ENCODE measurements at places on chromosomes 6 and 20. TPM values are rescaled to one million over a fixed set of nuclear protein-coding genes. Genes with fewer than 3 reads are reported as not detected.

DNA sequence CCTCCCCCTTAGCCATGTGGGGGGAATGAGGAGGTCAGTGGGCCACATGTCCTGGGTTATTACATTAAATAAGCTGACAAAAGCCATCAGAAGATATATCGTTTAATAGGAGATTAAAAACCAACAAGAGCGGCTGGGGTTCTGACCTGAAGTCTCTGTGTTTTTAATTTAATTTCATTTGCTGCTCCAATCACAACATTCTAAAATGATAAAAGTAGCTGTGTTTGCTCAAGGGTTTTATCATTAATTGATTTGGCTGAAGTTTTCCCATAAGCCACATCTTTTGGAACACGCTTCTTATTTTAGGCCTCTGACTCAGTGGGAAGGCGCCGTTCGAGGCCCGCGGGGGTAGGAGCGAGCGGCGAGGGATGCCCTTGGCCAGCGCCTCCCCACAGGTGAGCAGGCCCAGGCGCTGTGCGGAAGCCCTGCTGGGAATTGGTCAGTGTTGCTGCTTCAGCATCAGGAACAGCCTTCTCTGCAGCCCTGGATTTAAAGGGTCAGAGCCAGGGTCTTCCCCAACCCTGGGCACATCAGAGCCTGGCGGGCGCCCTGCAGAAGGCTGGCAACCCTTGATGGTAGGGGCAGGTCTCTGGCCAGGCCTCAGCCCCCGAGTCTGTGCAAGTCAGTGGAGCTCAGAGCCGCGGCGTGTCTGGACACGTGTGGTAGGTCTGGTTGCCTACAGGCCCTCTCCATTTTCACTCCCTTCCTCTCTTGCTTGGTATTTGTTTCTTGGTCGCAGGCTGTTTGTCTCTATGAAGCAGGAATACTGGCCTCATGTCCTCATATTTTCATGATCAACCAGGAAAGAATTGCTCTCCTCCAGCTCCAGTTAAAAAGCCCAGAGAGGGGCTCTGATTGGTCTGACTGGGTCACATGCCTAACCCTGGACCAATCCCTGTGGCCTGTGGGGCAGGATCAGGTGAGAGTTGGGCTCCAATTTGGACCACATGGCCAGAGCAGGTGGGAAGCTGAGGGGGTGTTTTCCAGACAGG, 30.9 kb upstream of the MLN start:
- H3K27me3 ChIP-seq = peaks cover 21% of the 10 kb centered on the region
- H3K4me3 ChIP-seq = no peak overlapping the region
- no peak for DNase-seq
- H3K36me3 ChIP-seq = no peaks in the 10 kb centered on the region

- no peaks in the 10 kb centered on the region for H3K36me3 ChIP-seq
- peak overlapping the region; percentile 67 for H3K27ac ChIP-seq
- peaks cover 59% of the 10 kb centered on the region for H3K4me1 ChIP-seq
- peaks cover 3% of the 10 kb centered on the region for H3K27me3 ChIP-seq
- H3K4me3 ChIP-seq = no peak overlapping the region
- peak; percentile 18 for DNase-seq
These were observed 209.9 kb downstream of the LY86 start for GRCh38 chr6:6798448-6798860.

- no peaks in the 10 kb centered on the region for H3K36me3 ChIP-seq
- no peak overlapping the region for H3K27ac ChIP-seq
- no peak overlapping the region for H3K4me3 ChIP-seq
- peaks cover 10% of the 10 kb centered on the region for H3K4me1 ChIP-seq
- DNase-seq = no peak
These were observed 8.5 kb downstream of the TRIM15 start for GRCh38 chr6:30171677-30172471.

GRCh38 chr6:52881662-52881995, 27.9 kb downstream of the GSTA3 start:
- H3K4me1 ChIP-seq = peaks cover 9% of the 10 kb centered on the region
- DNase-seq = no peak
- no peaks in the 10 kb centered on the region for H3K27me3 ChIP-seq
- peak overlapping the region; percentile 70 for H3K4me3 ChIP-seq
- H3K27ac ChIP-seq = no peak overlapping the region

DNA sequence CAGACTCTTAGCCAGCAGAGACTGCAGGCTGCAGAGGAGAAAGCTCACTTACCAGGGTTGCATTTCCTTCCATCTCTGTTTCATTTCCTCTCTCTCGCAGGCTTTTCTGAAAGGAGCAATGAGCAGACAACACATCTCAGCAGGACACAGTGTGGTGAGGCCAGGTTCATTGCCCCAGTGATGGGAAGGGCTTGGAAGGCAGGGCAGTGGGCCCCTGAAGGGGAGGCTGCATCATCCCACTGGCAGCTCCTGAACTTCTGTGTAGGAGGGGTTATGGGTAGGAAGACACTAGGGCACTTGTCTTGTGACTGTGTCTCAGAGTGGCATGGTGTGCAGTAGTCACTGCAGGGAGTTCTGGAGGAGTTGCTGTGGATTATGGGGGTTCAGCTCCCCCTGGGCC, 246.8 kb downstream of the QKI start:
- no peak for DNase-seq
- H3K27ac ChIP-seq = peak overlapping the region; percentile 54
- H3K4me1 ChIP-seq = peaks cover 5% of the 10 kb centered on the region

- no peaks in the 10 kb centered on the region for H3K4me1 ChIP-seq
- no peak overlapping the region for H3K4me3 ChIP-seq
- DNase-seq = no peak
- H3K27me3 ChIP-seq = no peaks in the 10 kb centered on the region
- no peaks in the 10 kb centered on the region for H3K36me3 ChIP-seq
- no peak overlapping the region for H3K27ac ChIP-seq
These were observed 941.4 kb upstream of the MAN1A1 start for GRCh38 chr6:120290964-120291363.

DNA sequence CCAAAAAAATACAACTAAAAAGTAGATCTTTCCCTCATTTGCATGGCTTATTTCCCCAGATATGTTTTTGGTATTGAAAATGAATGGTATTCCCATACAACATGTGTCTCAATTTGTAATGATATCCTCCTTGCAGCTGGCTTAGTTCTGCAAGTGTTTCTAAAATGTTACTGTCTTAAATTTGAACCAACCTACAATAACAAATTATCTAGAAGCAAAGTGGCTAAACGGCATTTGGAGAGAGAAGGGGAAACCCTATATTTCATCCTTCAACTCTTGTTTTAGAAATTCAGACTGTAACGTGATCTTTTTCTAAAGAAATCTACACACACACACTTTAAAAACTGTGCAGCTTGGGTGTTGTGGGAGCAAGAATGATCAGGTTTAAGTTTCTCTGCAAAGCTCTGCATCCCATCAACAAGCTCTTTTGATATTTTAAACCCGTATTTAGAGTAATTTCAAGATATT, 153.0 kb downstream of the SOBP start:
- no peak for DNase-seq
- peaks cover 48% of the 10 kb centered on the region for H3K27me3 ChIP-seq
- H3K4me3 ChIP-seq = no peak overlapping the region
- H3K36me3 ChIP-seq = no peaks in the 10 kb centered on the region
- H3K4me1 ChIP-seq = no peaks in the 10 kb centered on the region
- H3K27ac ChIP-seq = no peak overlapping the region

GRCh38 chr6:107198631-107199416, 83.5 kb upstream of the BEND3 start:
- H3K4me1 ChIP-seq = no peaks in the 10 kb centered on the region
- no peaks in the 10 kb centered on the region for H3K27me3 ChIP-seq
- H3K27ac ChIP-seq = no peak overlapping the region
- DNase-seq = no peak
- H3K4me3 ChIP-seq = no peak overlapping the region

DNA sequence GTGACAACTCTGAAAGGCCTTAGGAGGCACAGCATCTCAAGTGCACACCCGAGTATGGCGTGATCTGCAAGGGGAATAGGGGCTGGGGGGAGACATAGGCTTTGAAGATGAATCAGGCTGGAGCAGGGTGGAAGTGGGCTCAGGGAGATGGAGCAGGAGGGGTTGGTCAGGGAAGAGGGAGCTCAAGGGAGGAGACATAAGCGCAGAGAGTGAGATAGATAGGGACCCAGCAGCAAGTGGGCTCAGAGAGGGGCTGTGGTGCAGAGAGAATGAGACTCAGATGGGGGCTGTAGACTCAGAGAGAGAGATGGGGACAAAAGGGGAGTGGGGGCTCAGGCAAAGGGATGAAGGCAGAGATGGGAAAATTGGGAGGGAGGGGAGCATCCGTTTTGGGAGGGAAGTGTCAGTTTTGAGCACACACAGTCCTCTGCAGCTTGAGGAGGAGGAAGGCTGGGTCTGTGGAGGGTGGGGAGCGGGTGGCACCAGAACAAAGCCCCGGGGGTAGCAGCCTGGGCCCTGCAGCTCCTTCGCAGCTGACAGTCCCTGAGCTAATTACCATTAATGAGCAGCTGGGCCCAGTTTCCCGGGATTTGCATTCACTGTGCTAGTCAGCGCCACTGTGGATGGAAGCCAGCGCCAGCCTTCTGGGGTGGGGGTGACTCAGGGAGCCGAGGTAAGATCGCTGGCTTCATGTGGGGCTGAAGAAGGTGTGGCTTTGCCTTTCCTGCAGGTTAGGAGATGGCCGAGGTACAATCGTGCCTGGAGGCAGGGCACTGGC, 18.7 kb downstream of the SRXN1 start:
- H3K36me3 ChIP-seq = no peaks in the 10 kb centered on the region
- no peak overlapping the region for H3K27ac ChIP-seq
- no peaks in the 10 kb centered on the region for H3K4me1 ChIP-seq
- no peak overlapping the region for H3K4me3 ChIP-seq
- H3K27me3 ChIP-seq = peaks cover 16% of the 10 kb centered on the region

DNA sequence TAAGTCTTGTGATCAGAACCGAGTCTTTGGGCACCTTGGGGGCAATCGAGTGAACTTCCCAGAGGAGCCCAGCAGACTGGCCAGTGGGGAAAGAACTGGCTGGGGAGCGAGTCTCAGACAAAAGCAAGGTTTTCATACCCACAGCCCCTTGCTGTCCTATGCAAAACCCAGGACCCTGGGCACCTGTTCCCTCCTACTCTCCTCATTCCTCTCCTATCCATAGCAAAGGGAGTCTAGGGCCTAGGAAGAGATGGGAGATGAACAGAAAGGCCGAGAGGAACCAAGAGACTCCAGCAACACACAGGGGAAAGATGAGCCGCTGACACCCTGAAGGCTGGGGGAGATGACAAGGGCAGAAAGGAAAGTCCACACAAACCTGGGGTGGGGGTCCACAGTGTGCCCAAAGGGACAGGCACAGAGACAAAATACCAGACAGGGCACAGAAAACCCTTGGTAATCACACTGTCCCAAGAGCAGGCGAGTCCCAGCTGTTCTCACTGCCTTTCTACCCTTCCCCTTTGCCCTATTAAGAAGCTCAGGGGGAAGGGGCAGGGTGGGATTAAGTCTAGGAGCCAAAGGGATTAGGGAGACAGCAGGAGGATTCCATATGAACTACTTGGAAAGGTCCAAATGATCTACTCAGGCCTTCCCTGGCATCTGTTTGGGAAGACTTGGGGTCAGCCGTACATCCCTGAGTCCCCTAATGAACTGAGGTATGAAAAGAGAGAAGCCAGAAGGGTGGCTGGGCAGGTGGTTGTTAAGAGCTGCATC, 6.5 kb downstream of the PPP1R18 start:
- H3K4me3 ChIP-seq = peak overlapping the region; percentile 100
- peaks cover 84% of the 10 kb centered on the region for H3K36me3 ChIP-seq
- peaks cover 29% of the 10 kb centered on the region for H3K4me1 ChIP-seq
- DNase-seq = no peak
- no peaks in the 10 kb centered on the region for H3K27me3 ChIP-seq
- peak overlapping the region; percentile 89 for H3K27ac ChIP-seq

DNA sequence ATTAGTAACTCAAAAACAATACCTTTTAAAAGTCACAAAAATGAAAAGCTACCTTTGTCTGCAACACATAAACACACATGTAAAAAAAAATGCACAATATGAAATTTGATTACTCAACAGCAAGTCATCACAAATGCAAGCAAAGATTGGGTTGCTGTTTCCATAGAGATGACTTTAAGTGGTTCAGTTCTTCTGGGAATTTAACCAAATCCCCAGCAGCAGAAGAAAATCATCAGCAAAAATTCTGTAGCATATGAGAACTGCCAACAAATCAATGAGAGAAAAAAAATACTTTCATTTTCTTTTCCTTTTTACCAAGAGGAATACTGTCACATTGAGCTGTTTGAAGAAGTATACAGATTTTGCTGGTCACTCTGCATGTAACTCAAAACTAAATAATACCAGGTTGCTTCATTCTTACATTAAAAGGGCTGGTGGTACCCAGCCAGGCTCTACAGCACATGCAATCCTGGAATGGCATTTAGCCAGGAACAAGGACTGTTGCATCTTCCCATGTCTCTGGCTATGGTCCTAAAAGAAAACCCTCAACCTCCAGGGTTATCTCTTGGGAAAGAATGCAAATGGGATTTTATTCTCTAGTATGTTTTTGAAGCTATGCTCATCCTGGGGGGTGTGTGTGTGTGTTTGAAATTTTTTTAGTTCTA, 158.3 kb downstream of the OPRM1 start:
- H3K4me1 ChIP-seq = peaks cover 16% of the 10 kb centered on the region
- H3K27ac ChIP-seq = no peak overlapping the region
- no peak for DNase-seq
- peaks cover 71% of the 10 kb centered on the region for H3K36me3 ChIP-seq

DNA sequence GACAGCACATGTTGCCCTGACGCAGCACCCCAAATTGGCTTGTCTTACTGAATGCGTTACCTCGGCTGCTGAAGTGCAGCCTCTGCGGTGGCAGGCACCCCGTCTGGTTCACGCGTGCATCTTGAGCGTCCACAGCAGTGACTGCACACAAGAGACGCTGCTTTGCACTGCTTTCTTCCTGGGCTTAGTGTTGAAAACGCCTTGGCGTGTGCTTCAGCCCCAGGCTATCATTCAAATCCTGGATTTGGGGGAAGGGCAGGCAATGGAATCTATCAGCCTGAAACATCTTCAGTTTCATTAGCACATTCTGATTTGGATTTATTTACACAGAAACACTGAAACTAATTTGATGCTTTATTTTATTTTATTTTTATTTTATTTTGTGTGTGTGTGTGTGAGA, 342.7 kb downstream of the SMOC2 start:
- H3K4me1 ChIP-seq = no peaks in the 10 kb centered on the region
- no peaks in the 10 kb centered on the region for H3K36me3 ChIP-seq
- H3K27ac ChIP-seq = no peak overlapping the region
- H3K4me3 ChIP-seq = no peak overlapping the region
- H3K27me3 ChIP-seq = no peaks in the 10 kb centered on the region

- H3K27ac ChIP-seq = no peak overlapping the region
- no peaks in the 10 kb centered on the region for H3K4me1 ChIP-seq
- no peak overlapping the region for H3K4me3 ChIP-seq
- H3K36me3 ChIP-seq = no peaks in the 10 kb centered on the region
These were observed 9.0 kb downstream of the MOCS3 start for GRCh38 chr20:50967586-50967985.

- no peaks in the 10 kb centered on the region for H3K36me3 ChIP-seq
- H3K27ac ChIP-seq = no peak overlapping the region
- H3K4me1 ChIP-seq = no peaks in the 10 kb centered on the region
- no peaks in the 10 kb centered on the region for H3K27me3 ChIP-seq
- H3K4me3 ChIP-seq = no peak overlapping the region
- no peak for DNase-seq
These were observed 21.9 kb upstream of the SGK2 start for GRCh38 chr20:43536817-43537440.

Gene SRMS
- not detected for total RNA-seq

Gene NPBWR2
- total RNA-seq = not detected

Gene IMPG1
- not detected for total RNA-seq

Gene RFX6
- not detected for total RNA-seq

Gene PRDM1
- 30.8 TPM for total RNA-seq

Gene C4A
- 3.0 TPM for total RNA-seq

Gene VGLL2
- not detected for total RNA-seq

Gene LTB
- total RNA-seq = 585 TPM

Gene CYP39A1
- not detected for total RNA-seq

Gene CCNC
- total RNA-seq = 34.8 TPM

Gene ANGPT4
- total RNA-seq = not detected

Gene TCFL5
- 8.4 TPM for total RNA-seq

All from activated CD4-positive, alpha-beta T cell treated with anti-CD3 and anti-CD28 coated beads, Interleukin-2, amount 10 ng/mL, durations not matched to agents 7 days and 5 days (primary cell).